ENCODE measurements at places on chromosomes 13 and 19. TPM values are rescaled to one million over a fixed set of nuclear protein-coding genes. Genes with fewer than 3 reads are reported as not detected.

The ZNF578 gene
- total RNA-seq: 5.2 TPM

DNA sequence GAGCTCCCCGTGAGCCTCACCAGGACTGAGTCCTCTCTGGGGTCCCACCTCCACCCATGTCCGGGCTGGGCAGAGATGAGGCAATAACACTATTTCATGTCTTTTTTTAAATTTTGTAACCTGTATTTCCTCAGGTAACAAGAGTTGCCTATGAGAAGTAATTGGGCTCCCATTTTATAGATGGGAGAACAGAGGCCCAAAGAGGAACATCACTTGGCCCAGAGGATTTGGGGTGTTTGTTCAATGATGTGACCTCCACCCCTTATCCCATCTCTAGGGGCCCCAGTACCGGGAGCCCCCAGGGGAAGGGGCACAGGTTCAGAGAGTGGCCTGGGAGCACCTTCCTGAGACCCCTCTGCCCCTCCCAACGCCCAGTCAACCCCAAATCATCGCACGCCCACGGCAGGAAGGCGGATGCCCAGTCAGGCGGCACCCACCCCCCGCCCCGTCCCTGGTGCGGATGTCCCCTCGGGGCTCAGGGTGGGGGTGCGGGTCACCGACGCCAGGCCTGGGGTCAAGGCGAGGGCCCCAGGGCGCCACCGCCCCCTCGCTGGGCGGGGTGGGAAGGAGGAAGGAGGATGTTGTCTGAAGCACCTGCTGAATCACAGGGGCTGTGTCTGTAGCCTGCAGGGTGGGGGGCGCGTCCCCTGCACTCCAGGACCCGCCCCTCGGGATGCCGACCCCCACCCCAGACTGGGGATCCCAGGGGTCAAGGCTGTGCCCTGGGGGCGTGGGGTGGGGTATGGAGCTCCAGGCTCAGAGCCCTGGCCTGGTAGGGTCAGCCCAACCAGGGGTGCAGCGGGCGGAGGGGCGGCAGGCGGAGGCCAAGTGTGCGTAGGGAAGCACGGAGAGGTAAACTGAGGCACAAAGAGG, 9.0 kb upstream of the CIRBP start:
- H3K27me3 ChIP-seq: no peaks in the 10 kb centered on the region
- peak; percentile 22 for DNase-seq
- H3K27ac ChIP-seq: peak overlapping the region; percentile 97
- no peaks in the 10 kb centered on the region for H3K4me1 ChIP-seq
- no peak overlapping the region for H3K4me3 ChIP-seq

The TDRD12 gene
- 0.09 TPM for total RNA-seq

- no peaks in the 10 kb centered on the region for H3K27me3 ChIP-seq
- H3K36me3 ChIP-seq: no peaks in the 10 kb centered on the region
- peak; percentile 62 for DNase-seq
- peaks cover 3% of the 10 kb centered on the region for H3K4me1 ChIP-seq
Observed at GRCh38 chr13:80436571-80437169, 95.7 kb upstream of the SPRY2 start.

DNA sequence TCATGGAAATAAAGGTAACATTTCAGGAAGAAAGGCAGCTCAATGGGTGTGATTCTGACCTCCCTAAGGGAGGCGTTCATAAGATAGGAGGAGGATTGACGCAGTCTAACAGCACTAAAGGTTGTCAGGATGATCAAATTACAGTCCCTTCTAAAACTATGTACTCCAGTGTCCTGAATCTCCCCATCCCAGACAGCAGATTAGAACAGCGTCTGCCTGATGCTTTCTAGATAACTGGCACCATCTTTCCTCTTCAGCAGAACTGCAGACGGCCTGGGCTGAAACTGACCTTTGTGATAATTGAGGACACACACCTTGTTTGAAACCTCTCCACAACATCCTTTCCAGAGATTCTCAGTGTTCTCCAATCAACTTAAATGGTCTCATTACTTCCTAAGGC, 25.5 kb upstream of the SACS start:
- no peak overlapping the region for H3K4me3 ChIP-seq
- no peaks in the 10 kb centered on the region for H3K36me3 ChIP-seq
- DNase-seq: no peak
- no peaks in the 10 kb centered on the region for H3K27me3 ChIP-seq
- H3K4me1 ChIP-seq: no peaks in the 10 kb centered on the region
- H3K27ac ChIP-seq: no peak overlapping the region

DNA sequence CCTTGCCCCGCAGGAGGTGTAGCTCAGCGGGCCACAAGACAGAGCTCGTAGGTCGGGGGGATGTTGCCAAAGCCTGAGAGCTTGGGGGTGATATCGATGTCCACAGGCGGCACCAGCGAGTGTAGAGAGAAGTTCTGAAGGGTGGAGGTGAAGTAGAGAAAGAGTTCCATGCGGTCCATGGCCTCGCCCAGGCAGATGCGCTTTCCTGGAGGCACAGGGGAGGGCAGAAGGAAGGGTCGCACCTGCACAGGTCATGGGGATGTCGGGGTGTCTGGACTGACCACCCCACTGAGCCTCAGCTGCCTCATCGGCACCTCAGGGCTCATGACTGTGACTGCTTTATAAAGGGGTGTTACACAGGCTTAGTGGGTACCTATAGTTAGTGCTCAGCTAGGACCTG, 37.8 kb upstream of the CYP2A13 start:
- no peak overlapping the region for H3K27ac ChIP-seq
- H3K4me1 ChIP-seq: no peaks in the 10 kb centered on the region
- H3K4me3 ChIP-seq: no peak overlapping the region
- DNase-seq: no peak
- no peaks in the 10 kb centered on the region for H3K36me3 ChIP-seq

The LRRC8E gene
- total RNA-seq: 5.9 TPM

The CLEC11A gene
- total RNA-seq: 24.6 TPM

GRCh38 chr19:5664515-5664914, 15.8 kb downstream of the MICOS13 start:
- H3K27ac ChIP-seq: no peak overlapping the region
- H3K4me1 ChIP-seq: no peaks in the 10 kb centered on the region
- peaks cover 48% of the 10 kb centered on the region for H3K36me3 ChIP-seq
- no peak for DNase-seq

GRCh38 chr19:13747098-13747453, 17.2 kb upstream of the MRI1 start:
- H3K36me3 ChIP-seq: peaks cover 2% of the 10 kb centered on the region
- peak overlapping the region; percentile 41 for H3K27ac ChIP-seq
- no peaks in the 10 kb centered on the region for H3K27me3 ChIP-seq
- H3K4me3 ChIP-seq: no peak overlapping the region

- peaks cover 12% of the 10 kb centered on the region for H3K4me1 ChIP-seq
- no peaks in the 10 kb centered on the region for H3K27me3 ChIP-seq
- DNase-seq: no peak
- no peak overlapping the region for H3K4me3 ChIP-seq
Observed at GRCh38 chr19:11014403-11014911, 53.6 kb downstream of the SMARCA4 start.

The SIRT6 gene
- total RNA-seq: 29.3 TPM

- H3K27ac ChIP-seq: no peak overlapping the region
- H3K4me1 ChIP-seq: no peaks in the 10 kb centered on the region
- H3K27me3 ChIP-seq: no peaks in the 10 kb centered on the region
- peak; percentile 81 for DNase-seq
- H3K36me3 ChIP-seq: no peaks in the 10 kb centered on the region
- no peak overlapping the region for H3K4me3 ChIP-seq
Observed at GRCh38 chr19:43430142-43430710, 15.5 kb downstream of the TEX101 start.

- DNase-seq: no peak
- H3K4me3 ChIP-seq: no peak overlapping the region
- H3K27ac ChIP-seq: no peak overlapping the region
Observed at GRCh38 chr13:60214213-60215055, 50.7 kb upstream of the DIAPH3 start.

- H3K4me1 ChIP-seq: peaks cover 11% of the 10 kb centered on the region
- H3K27me3 ChIP-seq: no peaks in the 10 kb centered on the region
- peaks cover 20% of the 10 kb centered on the region for H3K36me3 ChIP-seq
- peak overlapping the region; percentile 52 for H3K4me3 ChIP-seq
- H3K27ac ChIP-seq: peak overlapping the region; percentile 55
Observed at GRCh38 chr19:55579766-55580621, 654 bp downstream of the ZNF579 start.

GRCh38 chr13:24938966-24939365, 157.0 kb upstream of the PABPC3 start:
- no peaks in the 10 kb centered on the region for H3K27me3 ChIP-seq
- no peaks in the 10 kb centered on the region for H3K36me3 ChIP-seq
- no peaks in the 10 kb centered on the region for H3K4me1 ChIP-seq
- no peak overlapping the region for H3K27ac ChIP-seq

The CIRBP gene
- total RNA-seq: 435 TPM

DNA sequence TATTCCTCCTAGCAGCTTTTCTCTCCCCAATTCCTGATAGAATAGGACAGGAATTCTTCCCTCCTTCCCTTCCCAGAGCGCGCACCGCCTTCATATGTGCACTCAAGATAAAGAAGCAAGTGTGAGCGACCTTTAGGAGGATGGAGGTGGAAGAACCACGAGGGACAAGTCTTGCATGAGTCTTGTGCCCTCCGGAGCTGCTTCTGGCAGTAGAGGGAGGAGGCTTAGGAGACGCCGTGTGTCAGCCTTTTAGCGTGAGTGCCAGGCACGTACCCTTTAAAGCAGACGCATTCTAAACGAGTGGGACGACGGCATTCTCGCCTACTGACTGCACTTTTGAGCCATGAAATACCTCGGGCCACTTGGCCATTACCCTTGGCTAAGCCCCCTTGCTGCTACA, 95.4 kb upstream of the RAP2A start:
- H3K27me3 ChIP-seq: no peaks in the 10 kb centered on the region
- peaks cover 33% of the 10 kb centered on the region for H3K36me3 ChIP-seq
- H3K27ac ChIP-seq: no peak overlapping the region
- no peak for DNase-seq
- no peak overlapping the region for H3K4me3 ChIP-seq
- H3K4me1 ChIP-seq: peaks cover 61% of the 10 kb centered on the region

- H3K27me3 ChIP-seq: no peaks in the 10 kb centered on the region
- H3K4me1 ChIP-seq: no peaks in the 10 kb centered on the region
Observed at GRCh38 chr13:110062077-110062776, 244.7 kb downstream of the COL4A1 start.

DNA sequence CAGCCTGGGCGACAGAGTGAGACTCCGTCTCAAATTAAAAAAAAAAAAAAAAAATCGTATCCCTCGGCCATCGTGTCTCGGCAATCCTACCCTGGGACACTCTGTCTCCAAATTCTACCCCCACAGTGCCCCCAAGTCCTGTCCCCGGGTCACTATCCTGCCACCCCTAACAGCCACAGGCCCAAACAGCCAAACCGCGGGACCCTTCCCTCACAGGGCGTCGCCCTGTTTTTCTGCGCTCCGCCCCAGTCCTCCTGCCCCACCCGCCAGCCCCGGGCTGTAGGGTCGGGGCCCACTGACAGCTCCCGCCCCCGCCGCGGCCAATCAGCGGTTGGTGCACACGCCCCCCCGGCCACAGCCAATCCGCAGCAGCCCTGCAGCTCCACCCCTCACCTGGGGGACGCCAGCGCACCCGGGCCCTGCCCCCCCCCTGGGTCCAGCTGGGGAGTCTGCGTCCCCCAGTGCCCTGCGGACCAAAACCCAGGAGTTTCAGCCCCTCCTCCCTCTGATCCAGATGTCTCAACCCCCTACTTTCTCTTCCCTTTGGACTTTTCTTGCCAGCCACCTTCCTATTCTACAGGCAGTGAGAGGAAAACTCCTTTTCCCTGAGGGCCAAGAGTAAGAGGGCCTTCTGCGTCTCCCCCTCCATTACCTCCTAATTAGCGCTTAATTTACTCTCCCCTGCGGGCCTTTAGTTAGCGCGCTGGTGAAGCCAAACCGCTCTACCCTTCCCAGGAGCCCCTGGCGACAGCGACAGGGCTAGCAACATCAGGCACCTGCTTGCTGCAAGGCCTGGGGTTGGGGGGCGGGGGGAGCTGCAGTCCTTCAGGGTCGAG, 1.5 kb upstream of the BCAT2 start:
- H3K27me3 ChIP-seq: no peaks in the 10 kb centered on the region
- H3K27ac ChIP-seq: peak overlapping the region; percentile 77
- DNase-seq: peak; percentile 77
- H3K4me1 ChIP-seq: peaks cover 4% of the 10 kb centered on the region
- H3K4me3 ChIP-seq: peak overlapping the region; percentile 2
- H3K36me3 ChIP-seq: no peaks in the 10 kb centered on the region

DNA sequence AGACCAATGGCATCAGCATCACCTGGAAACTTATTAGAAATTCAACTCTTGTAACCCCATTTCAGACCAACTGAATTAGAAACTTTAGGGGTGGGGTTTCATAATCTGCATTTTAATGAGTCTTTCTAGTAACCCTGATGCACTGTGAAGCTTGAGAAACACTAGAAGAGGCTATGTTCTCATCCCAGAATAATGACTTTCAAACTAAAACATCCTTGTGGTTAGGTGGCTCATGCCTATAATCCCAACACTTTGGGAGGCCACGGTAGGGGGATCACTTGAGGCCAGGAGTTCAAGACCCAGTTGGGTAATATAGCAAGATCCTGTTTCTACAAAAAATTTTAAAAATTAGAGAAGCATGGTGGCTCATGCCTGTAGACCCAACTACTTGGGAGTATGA, 402.4 kb downstream of the DLEU7 start:
- no peak overlapping the region for H3K4me3 ChIP-seq
- H3K36me3 ChIP-seq: no peaks in the 10 kb centered on the region
- peaks cover 3% of the 10 kb centered on the region for H3K4me1 ChIP-seq
- DNase-seq: no peak
- H3K27ac ChIP-seq: no peak overlapping the region

DNA sequence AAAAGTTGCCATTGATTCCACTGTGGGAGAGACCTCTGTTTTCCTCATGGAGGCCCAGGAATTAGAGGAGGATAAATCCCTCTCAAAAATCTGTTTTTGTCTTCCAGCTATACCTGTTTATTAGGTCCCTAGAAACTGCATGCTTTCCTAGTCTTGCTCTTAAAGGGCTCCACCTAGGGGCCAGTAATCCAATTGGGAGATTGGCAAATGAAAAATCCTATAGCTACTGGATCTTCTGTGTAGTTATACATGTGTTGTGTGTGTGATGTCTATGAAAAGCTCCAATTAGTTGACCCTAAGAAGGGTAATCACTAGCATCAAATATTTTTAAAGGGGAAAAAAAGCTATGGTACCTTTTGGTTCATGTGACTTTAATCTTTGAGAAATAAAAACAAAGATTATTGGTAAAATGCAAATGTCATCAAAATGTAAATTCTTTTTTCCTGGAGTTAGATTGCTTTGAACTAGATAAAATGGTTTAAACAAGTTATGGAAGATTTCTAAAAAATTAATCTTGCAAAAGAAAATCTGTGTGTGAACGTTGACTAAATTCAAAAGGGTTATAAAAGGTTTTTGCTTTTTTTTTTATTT, 63.4 kb upstream of the C1QTNF9B start:
- H3K36me3 ChIP-seq: no peaks in the 10 kb centered on the region
- H3K27me3 ChIP-seq: no peaks in the 10 kb centered on the region
- DNase-seq: peak; percentile 60

DNA sequence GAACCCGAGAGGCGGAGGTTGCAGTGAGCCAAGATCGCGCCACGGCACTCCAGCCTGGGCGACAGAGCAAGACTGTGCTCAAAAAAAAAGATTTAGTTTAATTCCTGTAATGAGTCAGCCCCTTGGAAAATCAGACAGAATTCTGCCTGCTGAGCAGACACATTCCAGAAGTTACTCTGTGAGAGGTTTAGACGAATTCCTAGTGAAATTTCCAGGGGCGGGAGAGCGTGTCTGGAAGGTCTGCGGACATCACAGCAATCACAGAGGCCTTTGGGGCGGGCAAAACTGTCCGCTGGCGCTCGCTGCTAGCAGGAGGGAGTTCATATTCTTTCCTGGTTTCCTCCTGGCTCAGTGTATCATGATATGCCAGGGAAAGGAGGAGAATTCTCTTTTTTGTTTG, 17.5 kb downstream of the MISP start:
- H3K4me3 ChIP-seq: no peak overlapping the region
- DNase-seq: peak; percentile 56
- no peaks in the 10 kb centered on the region for H3K36me3 ChIP-seq
- no peaks in the 10 kb centered on the region for H3K27me3 ChIP-seq
- no peaks in the 10 kb centered on the region for H3K4me1 ChIP-seq

The ZNF570 gene
- 5.1 TPM for total RNA-seq
